CD8-positive, alpha-beta memory T cell (primary cell): ENCODE measurements at places on chromosomes 3 and 15. TPM values are rescaled to one million over a fixed set of nuclear protein-coding genes. Genes with fewer than 3 reads are reported as not detected.

DNA sequence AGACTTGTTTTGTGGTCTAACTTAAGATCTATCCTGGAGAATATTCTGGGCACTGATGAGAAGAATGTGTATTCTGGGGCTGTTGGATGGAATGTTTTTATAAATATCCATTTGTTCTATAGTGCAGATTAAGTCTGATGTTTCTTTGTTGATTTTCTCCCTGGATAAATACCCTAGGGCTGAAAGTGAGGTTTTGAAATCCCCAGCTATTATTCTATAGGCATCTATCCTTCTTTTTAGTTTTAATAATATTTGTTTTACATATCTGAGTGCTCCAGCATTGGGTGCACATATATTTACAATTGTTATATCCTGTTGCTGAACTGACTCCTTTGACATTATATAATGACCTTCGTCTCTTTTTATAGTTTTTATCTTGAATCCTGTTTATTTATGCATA lies 42.9 kb downstream of the GALK2 start:
- no peaks in the 10 kb centered on the region for H3K27me3 ChIP-seq
- H3K27ac ChIP-seq, result no peak overlapping the region
- DNase-seq, result no peak
- H3K4me3 ChIP-seq, result no peak overlapping the region
- H3K4me1 ChIP-seq, result no peaks in the 10 kb centered on the region
- no peaks in the 10 kb centered on the region for H3K36me3 ChIP-seq

DNA sequence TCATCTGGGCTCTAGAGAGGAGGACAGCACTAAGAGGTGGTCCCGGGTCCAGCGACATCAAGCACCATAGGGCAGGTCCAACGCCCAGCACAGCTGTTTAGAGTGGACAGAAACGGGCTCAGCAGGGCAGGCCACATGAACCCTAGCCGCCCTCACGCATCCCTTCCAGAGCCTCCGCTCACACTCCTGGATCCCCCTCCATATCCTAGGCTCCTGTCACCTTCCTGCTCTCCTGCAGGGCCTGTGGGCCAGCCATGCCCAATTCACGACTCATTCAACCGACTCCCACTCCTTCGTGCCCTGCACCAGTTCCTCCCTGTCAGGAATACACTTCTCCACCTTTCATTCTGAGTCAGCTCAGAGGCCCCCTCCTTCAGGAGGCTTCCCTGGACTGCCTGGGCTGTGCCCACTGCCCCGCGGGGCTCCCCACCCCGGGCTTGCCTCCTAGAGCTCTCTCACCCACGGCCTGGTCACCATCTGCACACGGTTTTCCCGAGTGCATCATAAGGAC lies 90.2 kb downstream of the LINGO1 start:
- DNase-seq, result no peak
- no peaks in the 10 kb centered on the region for H3K27me3 ChIP-seq
- H3K4me1 ChIP-seq, result peaks cover 13% of the 10 kb centered on the region
- no peak overlapping the region for H3K27ac ChIP-seq
- H3K4me3 ChIP-seq, result peak overlapping the region; percentile 77

PFKFB4 gene
- 1.3 TPM for polyA plus RNA-seq

FANCD2OS gene
- polyA plus RNA-seq, result not detected

GRCh38 chr3:7588236-7588635 lies 727.3 kb downstream of the GRM7 start:
- H3K27ac ChIP-seq, result no peak overlapping the region
- no peaks in the 10 kb centered on the region for H3K4me1 ChIP-seq
- H3K36me3 ChIP-seq, result no peaks in the 10 kb centered on the region

GRCh38 chr3:153980252-153980590 lies 141.0 kb upstream of the ARHGEF26 start:
- no peak overlapping the region for H3K4me3 ChIP-seq
- no peaks in the 10 kb centered on the region for H3K4me1 ChIP-seq
- no peaks in the 10 kb centered on the region for H3K36me3 ChIP-seq
- no peak for DNase-seq
- no peaks in the 10 kb centered on the region for H3K27me3 ChIP-seq

DNA sequence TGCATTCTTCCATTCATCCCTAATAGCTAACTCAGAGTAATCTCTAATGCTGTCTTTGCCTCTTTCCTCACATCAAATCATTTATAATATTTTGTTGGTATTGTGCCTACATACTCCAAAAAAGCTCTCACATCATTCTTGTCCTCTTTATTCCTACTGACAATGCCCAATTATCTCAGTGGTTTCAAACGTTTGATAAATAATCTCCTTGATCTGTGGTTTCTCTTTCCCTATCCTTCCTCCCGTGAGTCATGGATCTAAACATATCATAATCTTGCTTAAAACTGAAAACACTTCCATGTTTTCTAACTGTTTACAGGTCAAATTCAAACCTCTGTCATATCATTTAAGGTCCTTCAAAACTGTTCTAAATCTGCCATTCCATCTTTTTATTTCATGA lies 115.1 kb downstream of the CNTN6 start:
- no peaks in the 10 kb centered on the region for H3K27me3 ChIP-seq
- H3K36me3 ChIP-seq, result no peaks in the 10 kb centered on the region
- H3K4me1 ChIP-seq, result no peaks in the 10 kb centered on the region
- no peak overlapping the region for H3K4me3 ChIP-seq
- no peak for DNase-seq

GRCh38 chr3:58073301-58074108 lies 65.3 kb downstream of the FLNB start:
- peaks cover 23% of the 10 kb centered on the region for H3K4me1 ChIP-seq
- no peaks in the 10 kb centered on the region for H3K27me3 ChIP-seq
- H3K27ac ChIP-seq, result no peak overlapping the region

GRCh38 chr3:45199837-45200648 lies 26.0 kb downstream of the TMEM158 start:
- H3K27ac ChIP-seq, result no peak overlapping the region
- H3K4me3 ChIP-seq, result no peak overlapping the region
- no peaks in the 10 kb centered on the region for H3K36me3 ChIP-seq
- no peaks in the 10 kb centered on the region for H3K4me1 ChIP-seq
- H3K27me3 ChIP-seq, result no peaks in the 10 kb centered on the region

DNA sequence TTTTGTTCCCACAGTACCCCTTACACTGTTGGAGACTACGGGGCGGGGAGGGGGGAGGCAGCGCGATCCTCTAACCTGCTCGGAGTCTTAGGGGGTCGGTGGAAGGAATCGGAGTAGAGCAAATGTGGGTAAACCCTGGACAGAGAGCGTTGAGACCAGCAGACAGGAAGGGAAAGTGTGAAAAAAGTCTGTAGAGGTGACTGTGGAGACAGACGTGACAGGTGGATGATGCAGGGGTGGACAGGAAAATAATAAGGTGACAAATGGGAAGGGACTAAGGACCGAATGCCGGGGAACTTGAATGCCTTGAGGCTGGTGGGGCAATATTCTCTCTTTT lies 424 bp downstream of the EAF2 start:
- peak overlapping the region; percentile 91 for H3K27ac ChIP-seq
- DNase-seq, result no peak
- H3K27me3 ChIP-seq, result no peaks in the 10 kb centered on the region
- no peaks in the 10 kb centered on the region for H3K36me3 ChIP-seq

GRCh38 chr3:128967748-128968355 lies 26.0 kb downstream of the CFAP92 start:
- no peak for DNase-seq
- no peak overlapping the region for H3K27ac ChIP-seq
- no peaks in the 10 kb centered on the region for H3K27me3 ChIP-seq
- H3K36me3 ChIP-seq, result no peaks in the 10 kb centered on the region

CPLX3 gene
- not detected for polyA plus RNA-seq

DNA sequence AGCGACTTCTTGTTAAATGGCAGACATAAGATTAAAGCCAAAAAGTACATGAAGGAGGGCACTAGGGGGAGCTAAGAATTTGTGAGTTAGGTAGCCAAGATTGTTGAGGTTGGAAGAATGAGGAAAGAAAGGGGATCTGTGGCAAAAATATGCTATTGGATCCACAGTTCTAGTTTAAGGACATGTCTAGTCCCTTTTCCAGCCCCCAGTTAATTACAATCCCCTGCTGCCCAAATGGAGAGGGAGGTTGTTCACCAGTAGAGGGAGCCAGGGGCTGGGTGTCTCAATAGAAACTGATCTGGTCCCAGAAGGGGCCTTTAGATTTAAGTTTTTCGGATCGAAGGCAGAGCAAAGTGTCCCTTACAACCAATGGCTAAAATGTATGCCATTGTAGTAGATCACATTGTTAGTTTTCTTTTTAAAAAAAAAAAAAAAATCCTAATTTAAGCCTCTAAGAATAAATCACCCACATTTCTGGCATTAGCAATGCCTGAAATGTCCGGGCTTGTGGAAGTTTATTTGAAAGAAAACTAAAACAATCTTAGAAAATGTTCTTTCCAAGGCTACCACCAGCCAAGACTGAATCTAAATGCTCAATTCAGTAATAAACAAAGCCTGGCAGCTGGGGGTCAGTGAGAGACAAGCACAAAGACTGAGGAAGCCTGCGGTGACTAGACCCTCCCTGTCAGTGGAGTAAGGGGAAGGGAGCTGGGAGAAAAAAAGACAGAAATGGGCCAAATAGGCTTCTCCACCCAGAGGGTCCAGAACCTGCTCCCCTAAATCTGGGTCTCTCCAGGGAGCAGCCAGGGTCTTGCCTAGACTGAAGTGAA lies 7.1 kb downstream of the COL8A1 start:
- no peaks in the 10 kb centered on the region for H3K36me3 ChIP-seq
- DNase-seq, result no peak
- H3K4me3 ChIP-seq, result no peak overlapping the region

DNA sequence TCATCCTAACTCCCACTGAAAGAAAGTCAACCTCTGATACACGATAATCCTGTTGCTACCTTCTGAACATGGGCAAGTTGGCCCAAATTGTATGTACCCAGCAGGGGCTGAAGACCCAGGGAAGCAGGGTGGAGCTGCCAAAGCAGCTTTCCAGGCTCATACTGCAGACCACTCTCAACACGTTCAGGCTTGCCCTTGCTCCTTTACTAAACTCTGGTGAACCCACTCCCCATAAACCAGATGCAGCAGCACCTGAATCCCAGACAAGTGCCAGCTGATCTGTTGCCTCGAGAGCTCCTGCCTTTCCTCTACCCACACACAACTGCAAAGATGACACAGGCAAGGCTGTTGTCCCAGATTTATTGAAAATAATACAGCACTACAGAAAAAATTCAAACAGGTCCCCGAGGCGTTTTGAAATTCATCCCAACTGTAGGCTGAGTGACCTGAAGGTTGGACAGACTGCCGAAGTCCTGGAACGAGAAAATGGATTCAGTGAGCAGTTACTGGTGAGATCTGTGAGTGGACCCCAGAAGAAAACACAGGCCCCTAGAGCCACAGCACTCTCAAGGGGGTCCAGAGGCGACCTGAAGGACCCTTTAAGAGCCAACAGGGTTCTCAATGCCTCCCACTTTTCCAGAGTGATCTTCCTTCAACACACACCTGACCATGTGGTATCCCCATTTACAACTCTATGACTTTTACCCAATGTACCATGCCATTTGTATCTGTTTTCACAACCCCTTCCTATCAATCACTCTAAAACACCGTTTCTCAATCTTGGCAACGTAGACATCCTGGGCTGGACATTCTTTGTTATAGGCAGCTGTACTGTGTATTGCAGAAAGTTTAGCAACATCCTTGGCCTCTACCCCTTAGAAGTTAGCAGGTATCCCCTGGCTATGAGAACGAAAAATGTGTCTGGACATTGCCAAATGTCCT lies 3.6 kb downstream of the RPS17 start:
- H3K4me3 ChIP-seq, result no peak overlapping the region
- no peak overlapping the region for H3K27ac ChIP-seq
- H3K36me3 ChIP-seq, result peaks cover 43% of the 10 kb centered on the region
- H3K4me1 ChIP-seq, result peaks cover 25% of the 10 kb centered on the region
- no peak for DNase-seq
- H3K27me3 ChIP-seq, result no peaks in the 10 kb centered on the region

ATP10A gene
- 8.2 TPM for polyA plus RNA-seq

DNA sequence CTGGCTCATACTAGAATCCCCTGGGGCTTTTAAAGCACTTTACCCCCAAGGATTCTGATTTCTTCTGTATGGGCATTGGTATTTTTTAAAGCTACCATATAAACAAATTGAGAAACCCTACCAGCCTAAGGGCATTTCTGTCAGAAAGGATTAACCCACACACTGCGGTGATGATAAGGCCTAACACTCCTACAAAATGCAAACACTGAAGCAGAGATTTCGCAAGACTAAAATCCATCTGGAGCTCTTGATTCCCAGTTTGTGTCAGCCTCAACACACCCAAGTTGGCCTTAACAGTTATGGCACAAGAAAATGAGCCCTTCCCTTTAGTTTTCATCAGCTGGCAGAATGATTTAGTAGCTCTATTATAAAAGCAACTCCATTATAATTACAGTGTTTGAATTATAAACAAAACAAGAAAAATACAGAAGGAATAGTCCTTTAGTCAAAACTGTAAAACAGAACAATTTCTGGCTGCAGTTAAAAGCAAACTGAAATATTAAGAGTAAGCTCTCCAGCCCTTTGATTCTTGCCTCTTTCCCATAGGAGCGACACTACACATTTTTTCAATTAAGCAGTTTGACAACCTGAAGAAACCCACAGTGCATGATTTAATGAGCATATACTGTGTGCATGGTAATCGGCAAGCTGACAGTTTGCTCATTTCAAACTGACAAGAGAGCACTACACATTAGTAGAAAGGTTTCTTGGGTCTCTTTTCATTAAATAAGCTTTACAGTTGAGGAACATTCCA lies 441.2 kb downstream of the FHIT start:
- no peaks in the 10 kb centered on the region for H3K27me3 ChIP-seq
- DNase-seq, result no peak
- no peaks in the 10 kb centered on the region for H3K4me1 ChIP-seq

TGM5 gene
- not detected for polyA plus RNA-seq

GRCh38 chr15:80317389-80318182 lies 65.6 kb upstream of the CTXND1 start:
- no peak overlapping the region for H3K27ac ChIP-seq
- H3K4me1 ChIP-seq, result no peaks in the 10 kb centered on the region
- H3K36me3 ChIP-seq, result no peaks in the 10 kb centered on the region
- DNase-seq, result no peak

DNA sequence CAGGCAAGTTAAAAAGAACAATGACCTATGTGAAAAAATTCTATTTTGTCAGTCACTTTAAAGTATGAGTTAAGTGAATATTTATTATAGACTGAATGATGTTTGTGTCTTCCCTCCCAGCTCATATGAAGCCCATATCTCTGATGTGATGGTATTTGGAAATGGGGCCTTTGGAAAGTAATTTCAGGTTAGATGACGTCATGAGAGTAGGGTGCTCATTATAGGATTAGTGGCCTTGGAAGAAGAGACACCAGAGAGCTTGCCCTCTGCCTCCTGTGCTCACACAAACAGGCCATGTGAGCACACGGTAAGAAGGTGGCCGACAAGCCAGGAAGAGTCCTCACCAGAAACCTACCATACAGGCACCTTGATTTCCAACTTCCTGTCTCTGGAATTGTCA lies 138.8 kb upstream of the TNIK start:
- no peaks in the 10 kb centered on the region for H3K36me3 ChIP-seq
- no peak overlapping the region for H3K27ac ChIP-seq
- H3K4me3 ChIP-seq, result no peak overlapping the region
- DNase-seq, result no peak

SCAP gene
- 60.3 TPM for polyA plus RNA-seq

DNA sequence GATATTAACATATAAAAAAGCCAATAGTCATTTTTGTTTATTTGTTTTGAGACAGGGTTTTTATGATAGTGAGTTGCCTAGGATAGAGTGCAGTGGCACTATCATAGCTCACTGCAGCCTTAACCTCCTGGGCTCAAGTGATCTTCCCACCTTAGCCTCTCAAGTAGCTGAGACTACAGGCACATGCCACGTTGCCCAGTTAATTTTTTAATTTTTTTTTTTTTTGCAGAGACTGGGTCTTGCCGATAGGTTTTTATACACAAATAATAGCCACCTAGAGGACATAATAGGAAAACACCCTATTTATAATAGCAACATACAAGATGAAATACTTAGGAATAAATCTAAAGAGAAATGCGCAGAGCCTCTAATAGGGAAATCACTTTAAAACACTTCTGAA lies 13.3 kb downstream of the EIF3J start:
- DNase-seq, result no peak
- no peaks in the 10 kb centered on the region for H3K27me3 ChIP-seq
- H3K4me1 ChIP-seq, result peaks cover 23% of the 10 kb centered on the region
